M059J (cell line): ENCODE measurements at places on chromosomes 16 and 17. TPM values are rescaled to one million over a fixed set of nuclear protein-coding genes. Genes with fewer than 3 reads are reported as not detected.

The TMIGD1 gene
- not detected in 2 replicates for total RNA-seq

The RASL10B gene
- total RNA-seq = 0.71 and 0.89 TPM in 2 replicates

The KRTAP4-4 gene
- total RNA-seq = not detected in 2 replicates

The HSD11B2 gene
- total RNA-seq = 0.25 and 0.30 TPM in 2 replicates

The CEMP1 gene
- total RNA-seq = not detected in 2 replicates

The HS3ST4 gene
- not detected in 2 replicates for total RNA-seq

The EVPL gene
- total RNA-seq = not detected in 2 replicates

The KRTAP3-1 gene
- 0.64 and 0.71 TPM in 2 replicates for total RNA-seq

The SSTR5 gene
- not detected in 2 replicates for total RNA-seq

The MYL4 gene
- not detected in 2 replicates for total RNA-seq

The EMP2 gene
- 28.0 and 55.4 TPM in 2 replicates for total RNA-seq

The ZDHHC1 gene
- 2.0 and 2.3 TPM in 2 replicates for total RNA-seq

The CDH13 gene
- 51.0 and 61.5 TPM in 2 replicates for total RNA-seq

The SMIM5 gene
- total RNA-seq = not detected in 2 replicates

The CDH3 gene
- 3.1 and 3.9 TPM in 2 replicates for total RNA-seq

The PNMT gene
- total RNA-seq = not detected in 2 replicates

The CHAD gene
- total RNA-seq = not detected in 2 replicates

The KCNJ18 gene
- not detected in 2 replicates for total RNA-seq

The KRT27 gene
- not detected in 2 replicates for total RNA-seq

The CD300LF gene
- total RNA-seq = not detected in 2 replicates

The C17orf107 gene
- total RNA-seq = 0.20 TPM in 1 of 2 replicates, not detected in the other
